Activated naive CD4-positive, alpha-beta T cell (primary cell): ENCODE measurements at places on chromosomes 5 and 9.

GRCh38 chr5:149143470-149143869 is 2.2 kb downstream of the ABLIM3 start:
- DNase-seq: no peak

DNA sequence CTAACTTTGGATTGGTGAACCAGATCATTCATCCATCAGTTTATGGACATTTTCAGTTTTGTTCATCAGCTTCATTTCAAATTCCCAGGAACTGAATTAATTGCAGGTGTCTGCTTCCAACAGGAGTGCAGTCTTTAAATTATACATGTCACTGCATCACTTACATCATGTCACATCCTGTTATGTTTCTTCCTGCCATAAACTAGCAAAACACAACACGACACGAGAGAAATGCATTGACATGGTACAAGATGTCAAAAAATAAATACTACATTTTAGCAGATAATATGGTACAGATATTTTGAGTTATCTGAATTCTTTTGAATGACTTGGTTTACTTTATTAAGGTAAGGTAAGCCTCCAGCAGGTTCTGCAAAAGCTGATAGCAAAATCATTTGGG is 415.5 kb downstream of the NR2F1-AS1 start:
- no peak for DNase-seq

- no peak for DNase-seq
Measured at GRCh38 chr5:29882036-29882435, 1311.5 kb upstream of the CDH6 start.

DNA sequence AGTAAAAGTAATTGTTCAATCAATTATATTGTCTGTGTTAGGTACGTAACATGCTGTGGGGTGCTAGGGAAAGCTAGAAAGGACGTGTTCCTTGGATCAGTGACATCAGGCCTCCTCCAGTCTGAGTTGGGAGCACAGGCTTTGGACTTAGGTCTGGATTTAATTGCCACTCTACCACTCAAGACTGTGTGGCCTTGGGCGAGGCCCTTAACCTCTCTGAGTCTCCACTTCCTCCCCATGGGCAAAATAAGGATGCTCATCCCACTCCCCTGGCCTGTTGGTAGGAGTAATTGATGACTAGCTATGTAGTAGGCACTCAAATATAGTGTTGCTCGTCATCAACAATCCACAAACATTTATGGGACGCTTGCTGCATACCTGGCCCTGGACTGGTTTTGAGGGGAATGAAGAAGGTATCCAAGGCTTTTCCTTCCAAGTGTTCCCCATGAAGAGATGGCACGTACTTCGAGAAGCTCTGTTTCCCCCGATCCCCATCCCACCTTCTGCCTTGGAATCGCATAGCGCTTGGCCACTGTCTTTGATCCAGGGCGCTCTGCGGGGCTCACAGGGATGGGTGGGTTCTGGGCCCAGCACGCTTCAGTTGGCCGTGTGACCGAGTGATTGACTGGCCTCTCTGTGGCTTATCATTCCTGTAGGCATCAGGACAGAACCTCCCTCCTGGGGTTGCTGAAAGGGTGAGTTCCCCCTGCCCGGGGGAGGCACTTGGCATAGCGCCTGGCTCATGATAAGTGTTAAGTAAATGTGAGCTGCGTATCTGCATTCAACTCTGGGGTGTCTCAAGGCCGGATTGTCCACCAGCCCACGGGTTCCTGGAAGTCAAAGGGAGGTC is 8.1 kb downstream of the FGF18 start:
- no peak for DNase-seq
